ENCODE measurements at places on chromosomes 1 and 21. TPM values are rescaled to one million over a fixed set of nuclear protein-coding genes. Genes with fewer than 3 reads are reported as not detected.

GRCh38 chr1:150236614-150237100, 745 bp upstream of the ANP32E start:
- H3K4me1 ChIP-seq, result peaks cover 13% of the 10 kb centered on the region
- peak; percentile 4 for DNase-seq
- H3K4me3 ChIP-seq, result peak overlapping the region; percentile 90
- peak overlapping the region; percentile 81 for H3K27ac ChIP-seq

IL22RA1 gene
- not detected for total RNA-seq

- DNase-seq, result peak; percentile 24
- H3K27ac ChIP-seq, result no peak overlapping the region
- peaks cover 12% of the 10 kb centered on the region for H3K4me1 ChIP-seq
- H3K36me3 ChIP-seq, result no peaks in the 10 kb centered on the region
- no peak overlapping the region for H3K4me3 ChIP-seq
- no peaks in the 10 kb centered on the region for H3K27me3 ChIP-seq
These were observed 65.6 kb upstream of the EXO1 start for GRCh38 chr1:241782396-241782795.

AUNIP gene
- total RNA-seq, result 5.9 TPM

GRCh38 chr1:38505944-38506343, 353.6 kb downstream of the RRAGC start:
- H3K27ac ChIP-seq, result no peak overlapping the region
- DNase-seq, result no peak
- H3K4me1 ChIP-seq, result no peaks in the 10 kb centered on the region
- 0 out of 2 replicates have a peak, but pooled peaks cover 8% of the 10 kb centered on the region for H3K27me3 ChIP-seq
- no peaks in the 10 kb centered on the region for H3K36me3 ChIP-seq
- H3K4me3 ChIP-seq, result no peak overlapping the region

DNA sequence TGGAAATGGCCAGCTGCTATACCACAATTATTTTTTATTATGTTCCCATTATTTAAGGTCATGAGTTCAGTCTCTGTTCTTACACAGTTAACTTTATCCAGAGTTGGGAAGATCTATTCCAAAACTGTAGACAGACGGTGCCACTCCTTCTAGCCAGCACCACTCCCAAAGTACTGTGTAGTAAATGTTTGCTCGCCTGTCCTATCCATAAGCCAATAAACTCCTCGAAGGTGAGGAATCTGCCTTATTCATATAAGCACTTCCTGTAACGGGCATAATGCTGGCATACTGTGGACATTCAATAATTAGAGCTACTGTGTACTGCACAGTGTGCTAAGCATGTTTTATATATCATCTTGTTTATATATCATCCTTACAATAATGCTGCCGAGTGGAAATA, 26.1 kb upstream of the STMN1 start:
- H3K27ac ChIP-seq, result no peak overlapping the region
- H3K36me3 ChIP-seq, result no peaks in the 10 kb centered on the region
- H3K27me3 ChIP-seq, result no peaks in the 10 kb centered on the region
- DNase-seq, result no peak
- H3K4me3 ChIP-seq, result no peak overlapping the region

GRCh38 chr1:110627764-110628163, 21.6 kb upstream of the KCNA2 start:
- no peak overlapping the region for H3K27ac ChIP-seq
- peaks cover 4% of the 10 kb centered on the region for H3K27me3 ChIP-seq
- DNase-seq, result no peak
- H3K4me3 ChIP-seq, result no peak overlapping the region
- no peaks in the 10 kb centered on the region for H3K4me1 ChIP-seq
- no peaks in the 10 kb centered on the region for H3K36me3 ChIP-seq

ESPN gene
- total RNA-seq, result not detected

GRCh38 chr21:31526040-31526439, 133.5 kb upstream of the SOD1 start:
- no peak for DNase-seq
- H3K4me3 ChIP-seq, result no peak overlapping the region
- H3K27ac ChIP-seq, result no peak overlapping the region
- no peaks in the 10 kb centered on the region for H3K27me3 ChIP-seq

GRCh38 chr1:153261281-153262069, 2.0 kb downstream of the LORICRIN start:
- DNase-seq, result no peak
- peaks cover 10% of the 10 kb centered on the region for H3K4me1 ChIP-seq
- H3K4me3 ChIP-seq, result peak overlapping the region; percentile 23
- peaks cover 60% of the 10 kb centered on the region for H3K27me3 ChIP-seq

DNA sequence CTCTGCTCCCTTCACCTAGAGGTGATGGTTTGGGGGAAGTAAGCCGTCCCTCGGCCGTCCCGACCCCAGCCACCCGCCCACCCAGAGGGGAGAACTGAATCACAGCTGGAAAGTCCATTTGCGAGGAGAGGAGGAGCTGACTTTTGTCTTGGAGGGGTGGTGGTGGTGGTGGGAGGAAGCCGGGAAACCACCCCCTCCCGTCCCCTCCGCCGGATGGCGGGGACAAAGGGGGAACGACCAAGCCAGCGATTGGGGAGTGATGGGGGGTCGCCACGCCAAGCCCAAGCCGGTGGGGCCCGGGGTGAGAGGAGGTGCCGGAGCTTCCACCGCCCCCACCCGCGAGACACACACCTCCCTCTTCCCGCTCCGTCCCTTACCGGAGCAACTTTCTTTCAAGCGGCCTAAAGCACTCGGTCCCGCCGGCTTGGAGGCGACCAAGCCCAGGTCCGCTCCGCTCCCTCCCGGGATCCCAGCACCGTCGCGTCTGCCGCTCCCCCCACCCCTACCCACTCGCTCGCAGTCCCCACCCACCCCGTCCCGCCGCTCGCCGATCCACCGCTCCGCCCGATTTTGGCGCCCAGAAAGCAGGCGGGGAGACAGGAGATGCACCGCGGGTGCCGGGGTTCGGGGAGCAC, 540 bp downstream of the ARHGEF2 start:
- no peaks in the 10 kb centered on the region for H3K27me3 ChIP-seq
- H3K4me1 ChIP-seq, result peaks cover 73% of the 10 kb centered on the region
- H3K36me3 ChIP-seq, result peaks cover 28% of the 10 kb centered on the region
- H3K27ac ChIP-seq, result peak overlapping the region; percentile 81

NEGR1 gene
- 0.38 TPM for total RNA-seq

GRCh38 chr1:100597784-100598183, 59.8 kb downstream of the GPR88 start:
- peak overlapping the region; percentile 97 for H3K27ac ChIP-seq
- H3K36me3 ChIP-seq, result no peaks in the 10 kb centered on the region
- H3K4me3 ChIP-seq, result no peak overlapping the region
- DNase-seq, result no peak
- H3K4me1 ChIP-seq, result peaks cover 19% of the 10 kb centered on the region
